ENCODE measurements at places on chromosomes 16 and 17.

DNA sequence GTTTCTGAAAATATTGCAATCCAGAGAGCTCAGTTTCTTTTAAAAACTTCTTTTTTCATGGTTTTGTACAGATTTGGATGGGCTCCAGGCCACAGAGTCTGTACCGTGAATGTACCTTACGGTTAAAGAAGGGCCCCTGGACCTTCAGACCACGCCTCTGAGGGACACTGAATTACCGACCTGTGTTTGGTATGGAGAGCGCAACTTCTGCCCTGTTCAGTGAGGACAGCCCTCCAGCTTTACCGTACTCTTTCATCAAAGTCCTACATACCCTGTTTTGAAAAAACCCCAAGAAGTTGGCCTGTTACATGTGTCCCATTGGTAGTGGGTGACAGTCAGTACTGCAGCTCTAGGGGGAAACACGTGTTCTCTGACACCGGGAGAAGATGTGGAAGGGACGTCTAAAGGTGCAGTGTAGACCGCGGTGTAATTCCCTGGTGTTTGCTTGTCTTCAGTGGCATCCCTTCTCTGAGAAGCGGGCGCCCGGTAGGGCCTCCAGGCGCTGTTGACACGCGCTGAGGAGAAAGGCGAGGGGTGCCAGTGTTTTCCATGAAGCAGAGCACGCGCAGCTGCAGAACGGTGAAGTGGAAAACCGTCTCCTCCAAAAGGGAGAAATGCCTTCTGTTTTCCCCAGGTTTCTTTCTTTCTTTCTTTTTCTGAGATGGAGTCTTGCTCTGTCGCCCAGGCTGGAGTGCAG is 6.2 kb downstream of the PGS1 start:
- DNase-seq = no peak

GRCh38 chr16:69105501-69106361 is at the start of gene HAS3:
Gene HAS3 (plus strand): TSS chr16:69105653. CDS start chr16:69109396, 3,743 bp downstream.
- peak; percentile 16 for DNase-seq

DNA sequence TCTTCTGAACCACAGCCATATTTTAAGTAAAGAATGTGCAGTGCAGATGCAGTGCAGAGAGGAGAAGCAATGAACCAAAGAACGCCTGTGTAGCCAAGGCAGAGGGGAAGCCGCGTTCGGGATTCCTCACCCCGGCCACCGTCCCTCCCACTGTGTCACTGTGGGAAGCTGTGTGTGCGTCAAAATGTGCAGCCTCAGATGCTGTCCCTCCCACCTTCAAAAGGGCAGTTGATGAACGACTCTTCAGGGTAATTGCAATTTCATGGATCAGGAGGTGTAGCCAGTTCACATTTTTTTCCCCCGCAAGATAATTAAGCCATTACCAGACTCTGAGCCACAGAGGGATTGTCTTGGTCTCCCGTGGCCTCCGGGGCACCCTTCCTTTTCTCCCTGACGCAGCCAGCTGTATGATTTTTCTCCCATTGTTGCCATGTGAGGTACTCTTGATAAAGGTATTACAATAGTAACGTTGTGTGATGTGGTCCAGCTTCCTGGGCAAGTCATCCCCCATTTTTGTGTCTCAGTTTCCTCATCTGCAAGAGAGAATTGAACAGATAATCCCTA is 190.0 kb downstream of the FOXL1 start:
- no peak for DNase-seq

DNA sequence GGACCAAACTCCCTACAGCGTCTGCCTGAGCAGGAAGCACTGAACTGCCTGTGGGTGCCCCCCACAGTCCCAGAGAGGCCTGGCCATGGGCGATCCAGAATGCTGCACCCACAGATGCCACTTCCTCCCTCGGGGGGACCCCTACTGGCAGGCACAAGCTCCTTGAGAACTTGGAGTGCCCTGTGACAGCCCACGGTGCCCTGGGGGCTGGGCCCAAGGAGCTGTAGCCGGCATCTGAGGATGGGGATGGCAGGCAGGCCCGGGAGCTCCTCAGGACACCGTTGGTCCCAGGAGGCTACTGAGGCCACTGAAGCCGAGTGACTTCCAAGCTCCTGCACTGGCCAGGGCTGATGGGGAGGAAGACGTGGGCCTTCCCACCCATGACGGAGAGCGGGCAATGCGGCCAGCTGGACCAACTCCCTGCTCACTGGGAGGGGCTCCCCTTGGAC is 15.1 kb upstream of the RASD1 start:
- no peak for DNase-seq

DNA sequence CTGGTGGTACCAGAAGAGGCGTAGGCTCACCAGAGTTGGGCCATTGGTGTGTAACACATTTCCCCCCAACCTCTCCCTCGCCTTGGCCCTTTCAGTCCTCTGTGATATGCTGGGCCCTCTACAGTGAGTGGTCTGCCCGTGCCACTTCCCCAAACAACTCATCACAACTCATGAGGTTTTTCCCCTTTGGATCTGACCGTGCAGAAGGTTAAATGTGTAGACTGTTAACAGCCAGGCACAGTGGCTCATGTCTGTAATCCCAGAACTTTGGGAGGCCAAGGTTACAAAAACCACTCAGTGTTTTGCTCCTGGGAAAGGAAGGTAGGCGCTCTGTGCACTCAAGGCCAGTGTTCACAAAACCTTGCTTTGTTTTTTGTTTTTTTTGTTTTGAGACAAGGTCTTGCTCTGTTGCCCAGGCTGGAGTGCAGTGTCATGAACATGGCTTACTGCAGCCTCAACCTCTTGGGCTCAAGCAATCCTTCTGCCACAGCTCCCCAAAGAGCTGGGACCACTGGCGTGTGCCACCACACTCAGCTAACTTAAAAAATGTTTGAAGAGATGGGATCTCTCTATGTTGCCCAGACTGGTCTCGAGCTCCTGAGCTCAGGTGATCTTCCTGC is 11.3 kb upstream of the CYB5B start:
- no peak for DNase-seq

DNA sequence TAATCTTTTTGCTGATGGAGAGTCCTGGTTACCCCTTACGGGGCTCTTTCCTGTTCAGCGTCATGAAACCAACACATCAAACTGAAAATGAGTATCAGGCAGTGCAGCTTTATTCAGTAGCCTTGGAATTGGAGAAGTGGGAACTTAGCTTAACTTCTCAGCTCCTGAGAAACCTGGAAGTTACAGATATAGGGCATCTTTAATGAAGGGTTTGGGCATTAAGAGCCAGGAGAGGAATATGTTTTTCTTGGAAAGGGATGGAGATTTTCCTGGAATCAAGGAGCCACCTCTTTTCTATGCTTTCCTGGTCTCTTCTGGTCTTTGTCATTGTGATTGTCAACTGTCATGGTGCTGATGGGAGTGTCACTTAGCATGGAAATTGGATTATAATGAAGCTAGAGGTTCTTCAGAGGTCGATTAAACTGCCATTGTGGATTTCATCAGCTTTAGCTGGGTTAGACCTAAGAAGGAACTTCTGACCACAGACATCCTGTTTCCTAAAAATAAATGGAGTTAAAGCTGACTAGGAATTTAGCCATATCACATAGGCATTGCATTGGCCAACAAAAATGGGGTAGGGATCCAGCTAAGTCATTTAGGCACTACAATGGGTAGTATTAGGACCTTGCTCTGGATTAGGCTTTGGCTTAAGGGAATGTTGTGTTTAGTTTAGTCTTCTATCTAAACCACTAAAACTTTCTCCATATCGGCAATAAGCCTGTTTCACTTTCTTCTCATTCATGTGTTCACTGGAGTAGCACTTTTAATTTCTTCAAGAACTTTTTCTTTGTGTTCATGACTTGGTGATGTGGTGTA is 186.4 kb downstream of the BCAS3 start:
- no peak for DNase-seq

- no peak for DNase-seq
Observed at GRCh38 chr16:48340054-48340453, 45.2 kb downstream of the SIAH1 start.

- DNase-seq = no peak
Observed at GRCh38 chr17:77311371-77311981, 170.7 kb downstream of the SEC14L1 start.

DNA sequence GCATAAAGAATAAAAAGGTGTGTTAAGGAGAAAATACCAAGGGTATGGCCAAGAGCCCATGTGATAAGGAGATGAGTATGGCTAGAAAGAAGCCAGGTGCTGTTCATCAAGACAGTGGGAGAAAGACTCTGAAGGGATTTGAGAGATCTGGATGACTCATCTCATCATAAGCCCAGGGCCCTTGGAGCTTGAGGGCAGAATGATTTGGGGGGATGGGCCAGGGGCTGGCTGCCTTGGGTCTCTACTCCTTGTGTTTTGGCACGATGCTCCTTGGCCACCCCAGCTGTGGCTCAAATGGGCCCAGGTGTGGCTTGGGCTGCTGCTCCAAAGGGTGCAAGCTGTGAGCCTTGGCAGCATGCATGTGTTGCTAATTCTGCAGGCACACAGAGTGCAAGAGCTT is 14.5 kb upstream of the TNFRSF13B start:
- no peak for DNase-seq

DNA sequence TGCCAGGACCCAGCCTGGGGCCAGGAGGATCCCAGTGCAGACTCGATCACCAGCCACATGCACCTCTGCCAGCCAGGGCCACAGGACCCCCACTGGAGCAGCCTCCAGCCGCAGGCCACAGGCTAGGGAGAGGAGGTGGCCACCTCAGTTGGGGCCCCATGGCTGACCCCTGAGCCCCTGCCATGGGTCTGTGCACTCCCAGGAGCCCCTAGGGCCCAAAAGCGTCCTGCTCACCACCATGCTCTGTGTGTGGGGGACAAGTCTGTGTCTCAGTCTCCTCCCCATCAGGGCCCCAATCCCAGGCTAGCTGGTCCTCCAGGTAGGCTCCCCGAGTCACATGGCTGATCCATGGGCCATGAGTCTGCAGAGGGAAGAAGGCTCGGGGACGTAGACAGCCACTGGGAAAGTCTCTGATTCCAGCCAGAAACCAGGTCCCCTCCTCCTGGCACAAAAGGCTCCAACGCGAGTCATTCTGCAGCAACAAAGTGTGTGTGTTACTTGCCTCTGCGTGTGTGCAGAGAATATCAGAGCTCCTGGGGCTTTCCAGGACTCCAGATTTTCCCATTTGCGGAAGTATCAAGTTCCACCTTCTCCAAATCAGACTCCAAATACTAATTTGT is 6.1 kb upstream of the PRSS8 start:
- DNase-seq = no peak

DNA sequence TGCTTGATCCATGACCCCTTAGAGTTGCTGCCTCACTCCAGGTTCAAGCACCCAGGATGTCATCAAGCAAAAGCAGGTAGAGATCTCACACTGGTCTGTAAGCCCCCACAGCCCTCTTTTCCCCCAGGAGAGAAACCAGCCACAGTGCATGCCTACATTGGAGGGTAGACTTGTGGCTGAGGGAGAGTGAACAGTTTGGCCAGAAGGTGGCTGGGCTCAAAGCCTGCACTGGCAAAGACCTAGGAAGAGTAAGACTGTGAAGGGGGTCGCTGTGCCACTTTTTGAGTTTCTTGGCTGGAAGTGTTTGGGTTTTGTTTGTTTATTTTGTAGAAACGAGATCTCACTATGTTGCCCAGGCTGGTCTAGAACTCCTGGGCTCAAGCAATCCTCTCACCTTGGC is 28.5 kb downstream of the HOXB1 start:
- DNase-seq = no peak

GRCh38 chr16:2924901-2925755 is 13.4 kb downstream of the FLYWCH1 start:
- no peak for DNase-seq

GRCh38 chr16:2047330-2048115 is at the start of the genes NTHL1 and TSC2:
Gene NTHL1 (minus strand): TSS chr16:2047834. CDS start chr16:2047823, 11 bp downstream.
Gene TSC2 (plus strand): TSS chr16:2047985. CDS start chr16:2048616, 631 bp downstream.
- peak; percentile 98 for DNase-seq

DNA sequence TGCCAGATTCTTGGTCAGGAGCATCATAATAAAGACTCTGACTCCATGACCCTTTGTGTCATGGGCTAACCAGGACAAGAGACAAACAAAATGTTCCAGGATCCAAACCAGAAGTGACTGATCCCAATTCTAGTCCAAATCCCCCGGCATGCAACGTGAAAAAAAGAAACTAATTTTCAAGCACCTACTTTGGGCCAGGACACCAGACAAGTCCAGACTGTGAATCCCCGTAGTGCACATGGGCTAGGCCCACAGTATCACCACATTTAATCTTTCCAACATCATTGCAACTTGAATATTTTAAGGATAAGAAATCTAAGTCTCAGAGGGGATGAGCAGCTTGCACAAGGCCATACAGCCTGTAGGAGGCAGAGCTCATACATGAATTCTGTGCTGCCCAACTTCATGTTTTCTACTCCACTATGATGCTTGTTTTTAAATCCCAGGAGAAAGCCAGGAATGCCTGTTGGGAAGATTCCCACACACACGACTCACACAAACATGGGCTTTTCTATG is 365.7 kb downstream of the NPIPA8 start:
- DNase-seq = no peak

GRCh38 chr17:43834106-43834505 is 1.2 kb upstream of the MPP3 start:
- DNase-seq = no peak

GRCh38 chr17:37513711-37514110 is 24.0 kb downstream of the DUSP14 start:
- no peak for DNase-seq

GRCh38 chr17:82753201-82753464 is 1.3 kb downstream of the TBCD start:
- no peak for DNase-seq

DNA sequence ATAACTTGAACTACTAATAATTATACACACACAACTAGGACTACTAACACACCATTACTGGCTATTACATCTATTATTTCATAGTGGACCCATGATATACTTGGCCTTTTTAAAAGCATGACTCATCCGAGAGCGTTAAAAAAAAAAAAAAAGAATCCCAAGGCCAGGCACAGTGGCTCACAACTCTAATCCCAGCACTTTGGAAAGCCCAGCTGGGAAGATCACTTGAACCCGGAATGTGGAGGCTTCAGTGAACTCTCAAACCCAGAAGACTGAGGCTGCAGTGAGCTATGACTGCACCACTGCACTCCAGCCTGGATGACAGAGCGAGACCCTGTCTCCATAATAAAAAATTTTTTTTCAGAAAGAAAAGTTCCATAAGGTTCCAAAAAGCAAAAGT is 3.1 kb downstream of the GLG1 start:
- DNase-seq = no peak

DNA sequence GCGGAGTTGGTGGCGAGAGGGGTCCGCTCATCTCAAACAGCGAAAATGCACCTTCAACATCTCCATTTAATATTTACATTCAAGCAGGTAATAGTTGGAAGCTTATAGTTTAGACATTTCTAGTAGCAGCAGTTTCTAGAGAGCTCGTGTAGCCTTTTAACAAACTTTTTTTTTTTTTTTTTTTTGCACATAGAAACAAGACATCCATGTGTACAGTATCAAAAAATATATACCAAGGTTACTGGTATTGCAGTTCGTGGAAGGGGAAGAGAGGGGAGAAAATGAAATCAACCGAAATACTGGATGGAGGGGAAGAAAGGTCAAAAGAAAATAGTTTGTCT is 6.2 kb downstream of the CBX4 start:
- no peak for DNase-seq

- DNase-seq = no peak
Observed at GRCh38 chr16:76665571-76666275, 388.5 kb downstream of the CNTNAP4 start.

GRCh38 chr16:55089600-55089999 is 158.9 kb downstream of the IRX5 start:
- no peak for DNase-seq
